Naive thymus-derived CD4-positive, alpha-beta T cell (primary cell): ENCODE measurements at places on chromosomes 11 and 22. TPM values are rescaled to one million over a fixed set of nuclear protein-coding genes. Genes with fewer than 3 reads are reported as not detected.
A peak's percentile ranks its signal among the peaks of the same experiment; 100 is the strongest.

GRCh38 chr22:36942556-36942955 is 29.1 kb downstream of the CSF2RB start:
- no peak for DNase-seq
- no peaks in the 10 kb centered on the region for H3K4me1 ChIP-seq
- no peaks in the 10 kb centered on the region for H3K36me3 ChIP-seq
- H3K27me3 ChIP-seq: no peaks in the 10 kb centered on the region

DNA sequence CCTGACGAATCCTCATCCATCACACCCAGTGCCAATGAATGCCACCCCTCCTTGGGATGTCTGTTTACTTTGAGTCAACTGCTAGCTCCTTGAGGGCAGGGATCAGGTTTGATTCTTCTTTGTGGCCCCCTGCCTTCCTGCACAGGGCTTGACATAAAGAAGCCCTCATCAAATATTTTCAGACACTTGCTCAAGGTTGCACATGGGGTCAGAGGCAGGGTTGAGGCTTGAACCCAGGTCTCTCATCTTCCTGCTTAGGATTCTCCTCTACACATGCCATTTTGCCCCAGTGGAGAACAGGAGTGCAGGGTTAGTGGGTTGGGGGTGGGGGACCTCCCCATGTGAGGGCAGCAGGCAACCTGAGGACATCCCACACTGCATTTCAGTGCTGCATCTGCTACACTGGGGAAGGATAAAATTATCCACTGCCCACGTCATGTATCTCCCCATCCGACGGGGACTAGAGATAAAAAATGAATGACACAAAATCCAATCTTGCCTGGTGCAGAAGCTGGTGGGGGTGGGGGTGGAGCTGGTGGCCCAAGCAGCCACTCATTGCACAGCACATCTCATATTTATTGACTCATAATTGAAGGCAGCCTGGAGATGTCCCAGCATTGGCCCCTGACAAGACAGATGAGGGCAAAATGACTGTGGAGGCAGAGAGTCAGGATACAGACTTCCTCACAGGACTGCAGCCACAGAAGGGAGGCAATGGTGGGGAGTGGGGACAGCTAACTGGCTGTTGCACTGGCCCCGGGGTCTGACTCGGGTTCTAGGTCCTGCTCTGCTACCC is 41.3 kb downstream of the NEU3 start:
- H3K27me3 ChIP-seq: no peaks in the 10 kb centered on the region
- H3K4me1 ChIP-seq: no peaks in the 10 kb centered on the region
- no peak overlapping the region for H3K4me3 ChIP-seq
- DNase-seq: no peak
- H3K27ac ChIP-seq: no peak overlapping the region

GRCh38 chr11:23423104-23423503 is 562.8 kb upstream of the CCDC179 start:
- H3K36me3 ChIP-seq: no peaks in the 10 kb centered on the region
- H3K27ac ChIP-seq: no peak overlapping the region
- H3K27me3 ChIP-seq: no peaks in the 10 kb centered on the region
- no peak for DNase-seq

DNA sequence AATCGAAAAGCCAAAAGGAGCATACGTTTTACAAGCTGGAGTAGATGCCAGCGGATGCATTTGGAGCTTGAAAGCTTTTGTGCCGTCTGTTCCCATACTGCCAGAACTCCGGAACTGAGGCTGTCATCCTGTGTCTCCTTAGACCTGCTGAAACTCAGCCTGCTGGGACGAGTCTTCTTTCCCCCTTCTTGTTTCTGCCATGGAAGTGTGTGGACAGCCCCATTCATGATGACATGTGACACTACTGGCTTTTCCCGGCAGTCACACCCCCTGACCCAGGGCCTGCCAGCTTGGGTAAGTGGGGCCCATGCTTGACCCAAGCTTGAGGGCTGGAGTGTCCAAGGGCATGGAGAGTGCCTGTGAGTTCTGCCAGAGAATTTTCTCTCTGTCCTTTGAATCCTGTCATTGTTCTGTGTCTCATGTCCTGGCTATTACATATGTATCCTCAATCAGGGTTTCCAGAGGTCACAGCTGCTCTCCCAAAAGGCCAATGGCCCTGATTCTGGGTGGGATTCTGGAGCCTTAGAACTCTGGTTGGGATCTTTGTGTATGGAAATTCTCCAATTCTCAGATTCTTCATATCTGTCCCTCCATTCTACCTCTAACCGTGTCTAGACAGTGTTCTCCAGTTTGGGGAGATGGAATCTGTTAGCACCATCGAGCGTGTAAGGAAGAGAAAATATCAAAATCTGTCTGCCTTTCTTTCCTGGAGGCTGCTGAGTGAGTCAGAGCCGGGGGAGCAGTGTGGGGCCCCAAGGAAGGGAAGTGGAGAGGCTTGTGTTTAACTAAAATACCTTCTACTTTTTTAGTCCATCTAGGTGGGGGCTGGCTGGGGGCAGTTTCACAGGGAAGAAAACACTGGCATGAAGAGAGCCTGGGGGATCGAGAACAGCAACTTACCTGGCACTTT is 73.2 kb downstream of the KIAA1671 start:
- H3K27ac ChIP-seq: no peak overlapping the region
- DNase-seq: no peak
- no peak overlapping the region for H3K4me3 ChIP-seq
- H3K36me3 ChIP-seq: no peaks in the 10 kb centered on the region
- H3K27me3 ChIP-seq: no peaks in the 10 kb centered on the region
- no peaks in the 10 kb centered on the region for H3K4me1 ChIP-seq

DNA sequence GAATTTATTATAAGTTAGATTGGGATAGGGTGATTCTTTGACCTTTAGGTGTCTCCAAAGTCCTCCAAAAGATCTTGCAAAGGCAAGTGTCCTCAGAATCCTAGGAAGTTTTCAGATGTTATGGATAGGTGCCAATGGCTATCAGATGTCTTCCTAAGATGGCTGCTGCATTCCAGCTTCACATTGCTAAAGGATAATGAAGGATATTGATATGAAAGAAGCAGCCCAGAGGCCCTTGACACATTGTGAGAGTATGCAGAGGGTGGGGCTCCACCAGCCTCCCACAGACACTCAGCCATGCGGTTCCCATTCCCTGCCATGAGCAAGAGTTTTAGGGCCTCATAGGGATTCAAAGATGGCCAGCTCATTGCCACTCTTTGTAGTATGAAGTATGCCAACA is 22.3 kb upstream of the GLYATL2 start:
- no peaks in the 10 kb centered on the region for H3K36me3 ChIP-seq
- H3K4me1 ChIP-seq: no peaks in the 10 kb centered on the region
- no peaks in the 10 kb centered on the region for H3K27me3 ChIP-seq
- no peak overlapping the region for H3K27ac ChIP-seq
- no peak for DNase-seq

DNA sequence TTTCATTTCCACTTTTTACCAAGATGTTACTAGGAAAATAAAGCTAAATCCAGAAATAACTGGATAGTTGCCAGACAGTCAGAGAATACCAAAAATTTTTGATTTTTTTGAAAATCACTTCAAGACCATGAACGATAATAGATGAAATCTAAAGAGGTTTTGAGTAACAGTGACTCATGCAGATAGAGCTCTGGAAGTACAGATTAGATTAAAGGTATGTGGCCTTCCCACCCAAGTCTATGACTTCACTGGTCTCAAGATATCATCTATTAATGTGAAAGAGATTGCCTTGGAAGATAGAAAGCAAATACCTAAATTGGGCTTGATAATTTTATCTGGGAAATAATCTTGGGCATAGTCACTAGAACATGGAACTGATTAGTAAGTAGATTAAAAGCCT is 415.9 kb downstream of the METTL15 start:
- no peaks in the 10 kb centered on the region for H3K36me3 ChIP-seq
- no peaks in the 10 kb centered on the region for H3K27me3 ChIP-seq
- no peak for DNase-seq
- no peak overlapping the region for H3K4me3 ChIP-seq
- H3K4me1 ChIP-seq: no peaks in the 10 kb centered on the region
- no peak overlapping the region for H3K27ac ChIP-seq

- no peak overlapping the region for H3K4me3 ChIP-seq
- no peak overlapping the region for H3K27ac ChIP-seq
- H3K36me3 ChIP-seq: no peaks in the 10 kb centered on the region
- no peak for DNase-seq
- H3K27me3 ChIP-seq: no peaks in the 10 kb centered on the region
- H3K4me1 ChIP-seq: no peaks in the 10 kb centered on the region
These were observed 44.1 kb downstream of the MCM5 start for GRCh38 chr22:35443790-35444684.

DNA sequence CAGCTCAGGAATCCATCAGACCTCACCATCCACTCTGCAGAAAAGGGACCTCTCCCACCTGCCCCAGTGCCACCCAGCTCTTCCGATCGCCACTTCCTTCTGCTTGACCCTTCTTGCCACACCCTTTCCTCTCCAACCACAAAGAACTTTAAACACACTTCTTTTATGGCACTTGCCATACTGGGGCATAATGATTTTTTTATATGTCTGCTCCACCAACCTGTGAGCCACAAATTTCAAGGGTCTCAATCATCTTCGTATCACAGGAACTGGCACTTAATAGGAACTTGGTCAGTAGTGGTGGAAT is 11.7 kb upstream of the MYH9 start:
- H3K36me3 ChIP-seq: no peaks in the 10 kb centered on the region
- H3K4me3 ChIP-seq: no peak overlapping the region
- no peak for DNase-seq
- H3K4me1 ChIP-seq: peaks cover 19% of the 10 kb centered on the region

- H3K36me3 ChIP-seq: no peaks in the 10 kb centered on the region
- H3K4me3 ChIP-seq: no peak overlapping the region
- H3K27me3 ChIP-seq: no peaks in the 10 kb centered on the region
- no peaks in the 10 kb centered on the region for H3K4me1 ChIP-seq
These were observed 79.6 kb downstream of the PHF21B start for GRCh38 chr22:44930016-44930710.

GRCh38 chr11:399731-400211 is 5.8 kb downstream of the PKP3 start:
- H3K4me3 ChIP-seq: no peak overlapping the region
- H3K36me3 ChIP-seq: no peaks in the 10 kb centered on the region
- H3K27ac ChIP-seq: no peak overlapping the region
- no peaks in the 10 kb centered on the region for H3K27me3 ChIP-seq

DNA sequence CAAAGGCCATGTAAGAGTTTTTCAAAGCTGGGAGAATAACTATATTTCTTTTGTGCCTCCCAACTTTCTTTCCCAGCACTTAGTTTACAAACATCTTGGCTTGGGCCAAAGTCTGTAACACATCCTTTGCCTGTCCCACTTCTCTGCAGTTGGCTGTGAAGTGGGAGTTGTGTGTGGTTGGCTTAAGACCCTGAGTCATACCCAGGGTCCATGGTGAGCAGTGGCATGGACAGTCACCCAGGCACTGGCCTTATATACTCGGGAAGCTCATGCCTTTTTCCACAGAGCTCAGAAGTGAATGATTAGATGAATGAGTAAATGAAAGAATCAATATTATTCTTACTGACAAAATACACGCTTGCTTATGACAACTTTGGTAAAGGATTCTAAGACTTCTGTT is 231.4 kb downstream of the BLID start:
- no peaks in the 10 kb centered on the region for H3K4me1 ChIP-seq
- DNase-seq: no peak
- H3K27me3 ChIP-seq: no peaks in the 10 kb centered on the region
- H3K27ac ChIP-seq: no peak overlapping the region
- H3K4me3 ChIP-seq: no peak overlapping the region
- no peaks in the 10 kb centered on the region for H3K36me3 ChIP-seq

GRCh38 chr11:68891351-68891948 is 12.2 kb downstream of the MRPL21 start:
- H3K36me3 ChIP-seq: peaks cover 56% of the 10 kb centered on the region
- DNase-seq: no peak
- no peaks in the 10 kb centered on the region for H3K27me3 ChIP-seq
- no peaks in the 10 kb centered on the region for H3K4me1 ChIP-seq
- no peak overlapping the region for H3K4me3 ChIP-seq

GRCh38 chr22:25057013-25057881 is 104.7 kb downstream of the KIAA1671 start:
- no peaks in the 10 kb centered on the region for H3K36me3 ChIP-seq
- no peak overlapping the region for H3K27ac ChIP-seq
- DNase-seq: peak; percentile 56
- H3K4me3 ChIP-seq: no peak overlapping the region

GRCh38 chr22:42620084-42620483 is 5.4 kb upstream of the POLDIP3 start:
- no peak overlapping the region for H3K4me3 ChIP-seq
- no peak for DNase-seq
- no peaks in the 10 kb centered on the region for H3K36me3 ChIP-seq
- H3K27ac ChIP-seq: no peak overlapping the region
- no peaks in the 10 kb centered on the region for H3K27me3 ChIP-seq
- no peaks in the 10 kb centered on the region for H3K4me1 ChIP-seq

DNA sequence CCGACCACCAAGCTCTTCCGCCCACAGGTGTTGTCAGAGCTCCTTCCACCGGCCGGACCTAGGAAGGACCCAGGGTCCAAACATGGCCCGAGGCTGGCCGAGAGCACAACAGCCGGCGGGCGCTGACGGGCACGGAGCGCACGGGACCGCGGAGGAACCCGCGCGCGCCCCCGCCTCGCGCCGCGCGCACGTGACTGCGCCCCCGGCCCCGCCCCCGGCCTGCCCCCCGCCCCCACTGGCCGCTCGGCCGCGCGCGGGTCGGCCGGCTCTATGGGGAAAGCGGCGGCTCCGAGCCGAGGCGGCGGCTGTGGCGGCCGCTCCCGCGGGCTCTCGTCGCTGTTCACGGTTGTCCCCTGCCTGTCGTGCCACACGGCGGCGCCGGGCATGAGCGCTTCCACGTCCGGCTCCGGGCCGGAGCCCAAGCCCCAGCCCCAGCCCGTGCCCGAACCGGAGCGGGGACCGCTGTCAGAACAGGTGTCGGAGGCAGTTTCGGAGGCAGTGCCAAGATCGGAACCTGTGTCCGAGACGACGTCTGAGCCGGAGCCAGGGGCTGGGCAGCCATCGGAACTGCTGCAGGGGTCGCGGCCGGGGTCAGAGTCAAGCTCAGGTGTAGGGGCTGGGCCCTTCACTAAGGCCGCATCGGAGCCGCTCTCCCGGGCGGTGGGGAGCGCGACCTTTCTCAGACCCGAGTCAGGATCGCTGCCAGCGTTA is at the start of gene OSBP2:
TSS of gene OSBP2 (plus strand) at position 235 of the 711 bp plus-strand sequence. CDS start at position 271, 36 bp downstream.
- no peaks in the 10 kb centered on the region for H3K36me3 ChIP-seq
- peaks cover 7% of the 10 kb centered on the region for H3K4me1 ChIP-seq
- peak within 1 kb of the TSS; percentile 57 for H3K27ac ChIP-seq

- DNase-seq: no peak
- H3K27me3 ChIP-seq: no peaks in the 10 kb centered on the region
- peaks cover 28% of the 10 kb centered on the region for H3K4me1 ChIP-seq
- peak overlapping the region; percentile 66 for H3K4me3 ChIP-seq
- H3K36me3 ChIP-seq: no peaks in the 10 kb centered on the region
These were observed 838 bp upstream of the MTFP1 start for GRCh38 chr22:30424534-30425326.

GRCh38 chr22:50173311-50173982 is 2.9 kb downstream of the PANX2 start:
- no peak overlapping the region for H3K4me3 ChIP-seq
- no peaks in the 10 kb centered on the region for H3K4me1 ChIP-seq
- no peaks in the 10 kb centered on the region for H3K27me3 ChIP-seq
- no peaks in the 10 kb centered on the region for H3K36me3 ChIP-seq
- H3K27ac ChIP-seq: no peak overlapping the region
- DNase-seq: no peak

The C11orf24 gene
- 20.0 and 22.8 TPM in 2 replicates for total RNA-seq

The NLRP14 gene
- 0.08 and 0.17 TPM in 2 replicates for total RNA-seq

The TENM4 gene
- 0.32 TPM for total RNA-seq

The RASL10A gene
- total RNA-seq: 1.3 TPM

The TMEM126A gene
- total RNA-seq: 18.9 TPM

The GNG3 gene
- total RNA-seq: not detected

The TIGD3 gene
- 1.6 TPM for total RNA-seq

The DDTL gene
- total RNA-seq: 3.6 TPM
